ENCODE measurements at places on chromosomes 12 and 14. TPM values are rescaled to one million over a fixed set of nuclear protein-coding genes. Genes with fewer than 3 reads are reported as not detected.
A peak's percentile ranks its signal among the peaks of the same experiment; 100 is the strongest.

- H3K36me3 ChIP-seq = no peaks in the 10 kb centered on the region
- no peaks in the 10 kb centered on the region for H3K4me1 ChIP-seq
- H3K27ac ChIP-seq = no peak overlapping the region
Measured at GRCh38 chr14:61925043-61925442, 162.8 kb downstream of the SNAPC1 start.

- no peaks in the 10 kb centered on the region for H3K27me3 ChIP-seq
- no peak for DNase-seq
- no peaks in the 10 kb centered on the region for H3K36me3 ChIP-seq
- H3K4me1 ChIP-seq = no peaks in the 10 kb centered on the region
- H3K4me3 ChIP-seq = no peak overlapping the region
- H3K27ac ChIP-seq = no peak overlapping the region
Measured at GRCh38 chr14:86815341-86815740, 1177.6 kb downstream of the GALC start.

GRCh38 chr14:64736271-64737169 is 32.3 kb downstream of the PLEKHG3 start:
- DNase-seq = peak; percentile 40
- H3K36me3 ChIP-seq = peaks cover 87% of the 10 kb centered on the region
- H3K4me3 ChIP-seq = no peak overlapping the region
- H3K4me1 ChIP-seq = peaks cover 5% of the 10 kb centered on the region

GRCh38 chr12:123140676-123141614 is 9.9 kb downstream of the PITPNM2 start:
- DNase-seq = no peak
- peak overlapping the region; percentile 6 for H3K4me3 ChIP-seq
- H3K27ac ChIP-seq = peak overlapping the region; percentile 78

GRCh38 chr12:66548338-66549049 is 130.4 kb downstream of the GRIP1 start:
- no peaks in the 10 kb centered on the region for H3K36me3 ChIP-seq
- H3K4me3 ChIP-seq = no peak overlapping the region
- no peaks in the 10 kb centered on the region for H3K4me1 ChIP-seq
- no peak for DNase-seq
- H3K27me3 ChIP-seq = no peaks in the 10 kb centered on the region
- H3K27ac ChIP-seq = no peak overlapping the region

DNA sequence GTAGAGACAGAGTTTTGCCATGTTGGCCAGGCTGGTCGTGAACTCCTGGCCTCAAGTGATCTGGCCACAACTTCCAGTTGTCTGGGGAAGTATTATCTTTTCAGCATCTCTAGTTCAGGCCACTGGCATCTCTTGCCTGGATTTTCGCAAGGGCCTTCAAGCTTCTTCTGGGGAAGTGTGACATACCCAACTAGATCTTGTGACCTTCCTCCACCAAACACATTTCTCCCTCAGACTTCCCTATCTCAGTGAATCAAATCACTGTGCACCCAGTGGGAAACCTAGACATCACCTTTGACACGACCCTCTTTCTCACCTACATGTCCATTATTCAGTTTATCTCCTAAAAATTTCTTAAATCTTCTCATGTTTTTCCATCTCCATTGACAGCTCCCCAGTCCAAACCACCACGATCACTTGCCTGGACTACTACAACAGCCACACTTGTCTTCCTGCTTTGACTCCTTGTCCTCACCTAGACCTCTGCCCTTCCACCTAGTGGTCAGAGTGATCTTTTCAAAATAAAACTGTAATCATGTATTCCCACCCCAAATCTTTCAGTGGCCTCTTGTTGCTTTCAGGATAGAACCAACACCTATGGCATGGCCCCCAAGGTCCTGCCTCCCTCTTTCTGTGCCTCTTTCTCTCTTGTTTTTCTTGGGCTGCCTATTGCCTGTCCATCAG is 3.3 kb downstream of the EEF1AKMT3 start:
- H3K36me3 ChIP-seq = peaks cover 10% of the 10 kb centered on the region
- H3K27me3 ChIP-seq = no peaks in the 10 kb centered on the region
- no peak overlapping the region for H3K27ac ChIP-seq
- H3K4me1 ChIP-seq = peaks cover 22% of the 10 kb centered on the region
- no peak overlapping the region for H3K4me3 ChIP-seq

DNA sequence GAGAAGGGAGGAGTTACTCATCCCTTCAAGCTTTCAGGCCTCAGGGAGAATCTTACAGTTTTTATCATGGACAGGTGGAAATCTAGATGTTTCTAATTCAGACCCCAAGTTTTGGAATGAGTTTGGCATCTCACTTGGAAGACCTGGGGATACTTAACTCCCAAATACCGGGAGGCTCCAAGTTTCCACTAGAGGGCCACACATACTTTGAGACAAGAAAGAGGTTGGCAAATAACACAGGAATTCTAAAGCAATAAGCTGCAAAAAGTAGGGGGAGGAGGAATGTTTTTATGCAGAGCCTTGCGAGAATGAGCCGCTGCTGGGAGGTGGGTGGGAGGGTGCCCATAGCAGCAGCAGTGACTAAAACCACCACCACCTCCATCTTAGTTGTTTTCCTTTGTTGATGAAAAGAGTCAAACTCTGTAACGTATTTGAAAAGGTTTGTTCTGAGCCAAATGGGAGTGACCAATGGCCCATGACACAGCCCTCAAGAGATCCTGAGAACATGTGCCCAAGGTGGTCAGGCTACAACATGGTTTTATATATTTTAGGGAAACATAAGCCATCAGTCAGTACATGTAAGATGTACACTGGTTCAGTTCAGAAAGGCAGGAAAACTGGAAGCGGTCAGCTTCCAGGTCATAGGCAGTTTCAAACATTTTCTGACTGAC is 34.2 kb upstream of the RNASE1 start:
- peaks cover 8% of the 10 kb centered on the region for H3K4me1 ChIP-seq
- no peaks in the 10 kb centered on the region for H3K36me3 ChIP-seq
- no peaks in the 10 kb centered on the region for H3K27me3 ChIP-seq
- DNase-seq = no peak

DNA sequence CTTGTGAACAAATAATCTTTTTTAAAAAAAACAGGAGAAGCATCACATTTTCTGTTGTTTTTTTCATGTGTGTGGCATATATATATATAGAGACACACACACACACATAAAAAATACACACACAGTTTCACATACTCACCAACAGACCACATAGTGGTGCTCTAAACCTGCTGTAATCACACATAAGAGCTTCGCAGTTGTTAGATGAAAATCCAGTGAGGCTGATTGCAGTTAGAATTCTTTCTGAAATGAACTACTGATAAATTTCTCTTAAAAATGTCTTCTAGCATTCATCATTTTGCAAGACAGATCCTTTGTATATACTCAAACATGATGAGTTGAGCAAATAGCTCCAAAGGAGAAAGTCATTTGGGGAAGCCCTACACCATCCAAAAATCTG is 434.3 kb upstream of the STXBP6 start:
- H3K27ac ChIP-seq = no peak overlapping the region
- no peak for DNase-seq
- no peaks in the 10 kb centered on the region for H3K4me1 ChIP-seq
- H3K27me3 ChIP-seq = no peaks in the 10 kb centered on the region
- no peaks in the 10 kb centered on the region for H3K36me3 ChIP-seq

GRCh38 chr12:11863478-11863906 is 207.2 kb upstream of the BCL2L14 start:
- H3K27ac ChIP-seq = peak overlapping the region; percentile 79
- DNase-seq = no peak
- peaks cover 9% of the 10 kb centered on the region for H3K36me3 ChIP-seq
- H3K27me3 ChIP-seq = no peaks in the 10 kb centered on the region
- H3K4me1 ChIP-seq = peaks cover 43% of the 10 kb centered on the region

DNA sequence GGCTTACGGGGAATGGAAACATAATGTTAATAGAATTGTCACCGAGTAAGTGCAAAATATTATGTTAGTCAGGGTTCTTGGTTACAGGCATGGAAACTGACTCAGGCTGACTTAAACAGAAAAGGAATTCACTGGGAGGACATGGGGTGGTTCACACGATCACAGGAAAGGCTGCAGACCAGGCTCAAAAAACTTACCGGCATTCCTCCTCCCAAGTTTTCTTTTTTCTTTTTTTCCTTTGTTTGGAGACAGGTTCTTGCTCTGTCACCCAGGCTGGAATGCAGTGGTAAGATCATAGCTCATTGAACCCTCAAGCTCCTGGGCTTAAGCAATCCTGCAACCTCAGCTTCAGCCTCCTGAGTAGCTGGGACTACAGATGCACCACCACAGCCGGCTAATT is 11.9 kb upstream of the UBE2N start:
- no peak for DNase-seq
- H3K27ac ChIP-seq = no peak overlapping the region
- H3K36me3 ChIP-seq = no peaks in the 10 kb centered on the region
- no peak overlapping the region for H3K4me3 ChIP-seq
- no peaks in the 10 kb centered on the region for H3K4me1 ChIP-seq

Gene TCTN2
- 14.5 TPM for total RNA-seq

Gene INHBC
- not detected for total RNA-seq

Gene PRIMA1
- total RNA-seq = 3.0 TPM

Gene REM2
- 0.83 TPM for total RNA-seq

Gene DLGAP5
- 0.97 TPM for total RNA-seq

Gene COL2A1
- total RNA-seq = not detected

Gene DEPDC4
- total RNA-seq = 2.0 TPM

Gene SLCO1B1
- total RNA-seq = not detected

Gene KRT85
- not detected for total RNA-seq

Gene IL22
- total RNA-seq = not detected

All from lower lobe of right lung (tissue), 2 donors.